ENCODE measurements at places on chromosomes 16 and 17. TPM values are rescaled to one million over a fixed set of nuclear protein-coding genes. Genes with fewer than 3 reads are reported as not detected.
A peak's percentile ranks its signal among the peaks of the same experiment; 100 is the strongest.

- DNase-seq = no peak
Observed at GRCh38 chr17:66190738-66191592, 968 bp downstream of the CEP112 start.

DNA sequence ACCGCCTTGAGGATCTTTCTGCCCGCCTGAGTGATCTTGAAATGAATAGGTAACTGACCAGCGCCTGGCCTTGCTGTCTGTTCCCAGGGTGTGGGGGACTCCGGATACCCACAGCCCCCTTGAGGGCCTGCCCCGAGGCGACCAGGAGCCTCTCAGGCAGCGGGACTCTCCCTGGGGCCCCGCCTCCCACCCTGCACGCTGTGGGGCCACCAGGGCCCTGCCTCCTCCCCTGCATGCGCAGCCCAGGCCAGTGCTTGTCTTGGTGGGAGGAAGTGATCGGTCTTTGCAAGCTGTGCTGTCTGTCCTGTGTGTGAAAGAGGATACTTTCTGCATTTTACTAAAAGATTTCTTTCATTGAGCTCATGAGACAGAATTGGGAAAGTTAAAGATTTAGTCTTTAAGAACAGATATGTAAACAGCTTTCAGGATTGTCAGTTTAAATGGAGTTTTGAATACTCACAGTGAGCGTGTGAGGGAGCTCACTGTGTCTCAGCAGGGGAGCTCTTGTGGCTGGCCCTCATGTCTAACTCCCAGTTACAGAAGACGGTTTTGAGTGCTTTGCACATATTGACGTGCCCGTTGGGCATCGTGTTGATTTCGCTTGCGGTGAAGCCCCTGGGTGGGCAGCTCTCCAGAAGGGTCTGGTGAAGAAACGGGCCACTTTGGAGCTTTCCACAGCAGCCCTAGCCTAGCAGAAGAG is 36.1 kb upstream of the CAPN15 start:
- no peak for DNase-seq

GRCh38 chr17:339193-340061 is 13.2 kb downstream of the RPH3AL start:
- DNase-seq = no peak

- DNase-seq = no peak
Observed at GRCh38 chr17:27089929-27090247, 204.0 kb upstream of the WSB1 start.

- DNase-seq = no peak
Observed at GRCh38 chr17:17975436-17975835, 2.8 kb downstream of the DRC3 start.

- DNase-seq = no peak
Observed at GRCh38 chr16:17303101-17303500, 167.7 kb downstream of the XYLT1 start.

- DNase-seq = no peak
Observed at GRCh38 chr17:148757-149156, 11.4 kb downstream of the SCGB1C2 start.

DNA sequence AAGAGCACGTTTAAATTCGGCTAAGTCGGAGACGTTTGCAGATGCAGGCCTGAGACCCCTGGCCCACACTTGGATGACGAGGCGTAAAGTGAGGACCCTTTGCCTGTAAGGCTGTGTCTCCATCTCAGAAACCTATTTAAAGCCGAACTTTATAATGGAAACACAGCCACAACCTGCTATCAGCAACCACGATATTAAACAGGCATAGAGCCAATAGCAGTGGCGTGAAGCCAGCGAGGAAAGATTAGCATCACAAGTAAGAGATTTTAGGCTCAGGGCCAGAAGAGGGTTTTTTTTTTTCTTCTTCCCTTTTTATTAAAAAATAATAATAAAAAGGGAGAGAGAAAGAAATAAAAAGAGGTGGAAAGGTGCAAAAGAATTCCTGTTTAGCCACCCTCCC is 111.3 kb upstream of the NOL11 start:
- DNase-seq = no peak

DNA sequence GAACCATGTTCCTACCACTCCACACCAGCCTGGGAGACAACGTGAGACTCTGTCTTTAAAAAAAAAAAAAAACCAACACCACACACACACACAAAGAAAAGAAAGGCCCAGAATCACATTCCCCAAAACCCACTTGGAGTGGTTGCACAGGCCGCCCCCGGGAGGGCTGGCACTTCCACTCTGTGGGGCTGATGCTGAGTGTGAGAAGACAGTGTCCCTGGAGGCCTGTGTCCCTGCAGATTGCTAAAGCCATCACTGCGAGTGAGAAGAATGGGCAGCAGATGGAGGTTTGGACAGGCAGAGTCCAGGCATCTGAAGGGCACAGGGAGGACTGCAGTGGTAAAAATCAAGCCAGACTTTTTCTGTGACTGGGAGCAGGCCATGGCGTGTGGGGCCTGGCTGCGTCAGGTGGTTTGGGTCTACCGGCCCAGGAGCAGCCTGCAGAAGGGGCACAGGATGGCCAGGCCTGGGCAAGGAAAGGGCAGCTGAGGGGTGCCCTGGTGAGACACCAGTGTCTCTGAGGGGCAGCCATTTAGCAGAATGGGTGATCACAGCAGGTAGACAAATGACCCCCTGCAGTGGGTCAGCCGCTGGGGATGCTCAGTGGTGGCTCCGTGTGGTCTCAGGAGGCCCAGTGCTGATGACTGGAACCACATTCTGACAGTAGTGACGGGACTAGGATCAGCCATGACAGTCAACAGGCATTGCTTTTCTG is 13.1 kb downstream of the CTRB2 start:
- DNase-seq = no peak

GRCh38 chr16:67091906-67092566 is 17.7 kb upstream of the PHAF1 start:
- DNase-seq = no peak

DNA sequence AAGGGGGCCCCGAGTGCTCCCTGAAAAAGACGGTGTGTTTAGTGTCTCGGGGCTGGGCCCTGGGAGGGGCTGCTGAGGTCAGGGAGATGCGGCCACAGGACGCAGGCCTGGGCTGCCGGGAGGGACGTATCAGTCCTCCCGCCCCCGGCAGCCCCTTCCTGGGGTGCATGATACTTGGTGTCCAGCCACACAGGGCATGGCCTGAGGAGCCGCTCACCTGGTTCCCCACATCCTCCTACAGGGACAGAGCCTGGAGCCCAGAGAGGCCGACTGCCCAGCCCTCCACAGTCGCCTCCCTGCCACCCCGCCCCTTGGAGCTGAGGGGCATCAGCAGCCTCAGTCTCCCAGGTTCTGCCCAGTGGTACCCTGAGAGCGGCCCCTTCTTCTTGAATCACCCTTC is 12.0 kb upstream of the DEF8 start:
- DNase-seq = no peak

DNA sequence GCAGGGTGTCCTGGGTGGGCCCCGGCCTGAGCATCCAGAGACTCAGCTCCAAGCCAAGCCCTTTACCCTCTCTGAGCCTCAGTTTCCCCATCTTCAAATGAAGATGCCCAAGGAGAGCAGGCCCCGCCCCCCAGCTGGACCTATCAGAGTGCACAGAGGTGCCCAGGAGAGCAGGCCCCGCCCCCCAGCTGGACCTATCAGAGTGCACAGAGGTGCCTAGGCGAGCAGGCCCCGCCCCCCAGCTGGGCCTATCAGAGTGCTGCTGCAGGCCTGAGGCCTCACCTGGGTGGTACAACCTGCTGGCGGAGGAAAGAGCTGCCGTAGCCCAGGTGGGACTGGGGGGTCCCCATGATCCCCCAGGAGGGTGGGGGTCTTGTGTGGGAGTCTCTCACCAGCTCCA is 3.4 kb upstream of the SSTR5 start:
- DNase-seq = no peak

GRCh38 chr17:6575596-6575988 is 19.2 kb upstream of the PITPNM3 start:
- no peak for DNase-seq

DNA sequence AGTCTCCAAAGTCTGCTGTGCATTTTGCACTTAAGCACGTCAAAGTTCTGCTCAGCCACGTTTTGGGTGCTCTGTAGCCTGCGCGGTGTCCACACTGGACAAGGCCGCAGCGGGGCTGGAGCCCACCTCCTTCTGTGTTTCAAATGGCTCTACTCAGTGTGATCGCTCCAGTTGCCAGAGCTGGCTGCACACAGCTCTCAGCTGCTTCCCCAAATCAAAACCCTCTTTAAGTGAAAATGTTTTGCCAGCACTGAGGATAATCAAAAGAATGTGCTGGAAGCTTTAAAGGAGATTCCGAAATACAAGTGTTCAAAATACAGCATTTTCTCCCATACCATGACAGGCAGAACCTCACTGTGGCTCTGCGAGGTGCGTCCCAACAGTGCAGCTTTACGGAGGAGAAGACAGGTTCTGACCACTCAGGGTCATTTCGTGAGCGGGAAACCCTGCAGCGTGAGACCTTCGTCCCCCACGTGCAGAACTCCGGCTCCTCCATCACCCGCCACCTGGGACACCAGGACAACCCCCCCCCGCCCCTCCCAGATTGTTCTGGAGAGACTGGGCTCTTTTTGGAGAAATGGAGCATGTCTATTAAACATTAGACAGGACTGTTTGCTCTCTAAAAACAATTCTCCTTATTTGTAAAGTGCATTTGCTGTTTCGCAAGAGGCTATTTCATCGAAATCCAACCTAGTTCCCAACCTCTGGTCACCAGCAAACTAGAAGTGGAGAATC is 16.6 kb downstream of the TBC1D16 start:
- DNase-seq = no peak

DNA sequence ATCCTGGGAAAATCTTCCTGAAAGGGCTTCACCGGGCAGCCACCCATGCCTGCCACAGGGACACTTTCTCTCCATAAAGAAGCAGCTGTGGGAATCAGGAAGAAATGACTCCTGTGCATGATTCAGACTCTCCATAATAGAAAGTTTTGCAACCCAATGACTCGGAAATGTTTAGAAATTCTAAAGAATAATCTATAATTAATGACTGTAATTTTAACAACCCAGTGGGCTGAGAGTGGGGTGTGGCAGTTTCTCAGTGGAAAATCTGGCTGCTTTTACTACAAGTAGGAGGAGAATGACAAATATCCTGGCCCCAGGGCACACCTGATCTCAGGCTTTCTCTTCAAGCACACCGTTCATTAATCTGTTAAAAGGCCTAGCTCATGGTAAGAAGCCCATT is 25.7 kb downstream of the IRF8 start:
- no peak for DNase-seq

GRCh38 chr17:66464921-66465320 is 162.5 kb downstream of the PRKCA start:
- DNase-seq = no peak

DNA sequence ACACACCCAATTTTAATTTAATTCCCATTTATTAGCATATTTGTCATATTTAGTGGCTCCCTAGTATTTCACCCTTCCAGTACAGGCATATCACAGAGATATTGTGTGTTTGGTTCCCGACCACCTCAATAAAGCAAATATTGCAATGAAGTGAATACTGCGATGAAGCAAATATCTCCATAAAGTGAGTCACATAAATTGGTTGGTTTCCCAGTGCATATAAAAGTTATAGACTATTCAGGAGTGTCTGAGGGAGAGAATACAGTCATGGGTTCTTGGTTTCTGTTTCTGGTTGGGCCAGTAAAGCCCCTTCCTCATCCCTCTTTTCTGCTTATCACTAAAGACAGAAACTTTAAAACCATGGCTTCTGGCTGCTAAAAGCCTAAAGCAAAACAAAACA is 295.4 kb upstream of the AXIN2 start:
- DNase-seq = no peak

DNA sequence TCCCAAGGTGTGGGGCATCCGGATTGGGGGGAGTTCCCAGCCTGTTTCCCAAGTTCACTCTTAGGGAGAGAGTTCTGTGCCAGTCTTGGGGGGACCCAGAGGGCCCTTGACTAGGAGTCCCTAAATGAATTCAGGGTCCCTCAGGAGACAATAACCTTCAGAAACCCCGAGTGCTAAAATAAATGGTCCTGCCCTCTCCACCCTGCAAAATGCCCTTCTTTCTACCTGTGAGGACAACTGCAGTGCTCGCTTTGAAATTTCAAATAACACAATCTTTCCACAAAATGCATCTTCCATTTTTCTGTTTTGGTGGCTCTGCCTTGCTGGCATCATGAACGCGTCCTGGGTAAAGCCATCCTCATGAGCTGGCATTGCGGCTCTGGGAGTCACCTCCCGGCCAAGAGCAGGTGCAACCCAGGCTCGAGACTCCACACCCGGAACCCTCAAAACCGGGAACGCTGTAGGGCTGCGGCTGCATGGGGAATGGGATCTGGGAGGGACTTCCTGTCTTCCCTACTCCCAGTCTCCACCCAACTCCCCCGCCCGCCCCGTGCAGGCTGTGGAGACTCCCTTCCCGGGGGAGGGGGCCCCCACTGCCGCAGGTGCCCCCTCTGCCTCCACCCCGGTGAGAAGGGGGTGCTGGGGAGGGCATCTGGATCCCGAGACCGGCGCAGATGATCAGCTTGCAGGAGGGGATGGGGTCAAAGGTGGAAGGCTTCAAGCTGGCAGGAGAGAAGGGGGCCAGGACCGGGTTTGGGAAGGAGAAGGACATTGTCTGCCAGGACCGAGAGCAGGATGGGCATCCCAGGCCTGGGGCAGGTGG is at the start of gene ZNF205:
ZNF205 (plus strand) TSS at position 529 of the 823 bp plus-strand sequence. CDS start 845 bp downstream, outside the sequence.
- DNase-seq = peak; percentile 90

GRCh38 chr17:17018021-17018441 is 24.2 kb upstream of the MPRIP start:
- no peak for DNase-seq

DNA sequence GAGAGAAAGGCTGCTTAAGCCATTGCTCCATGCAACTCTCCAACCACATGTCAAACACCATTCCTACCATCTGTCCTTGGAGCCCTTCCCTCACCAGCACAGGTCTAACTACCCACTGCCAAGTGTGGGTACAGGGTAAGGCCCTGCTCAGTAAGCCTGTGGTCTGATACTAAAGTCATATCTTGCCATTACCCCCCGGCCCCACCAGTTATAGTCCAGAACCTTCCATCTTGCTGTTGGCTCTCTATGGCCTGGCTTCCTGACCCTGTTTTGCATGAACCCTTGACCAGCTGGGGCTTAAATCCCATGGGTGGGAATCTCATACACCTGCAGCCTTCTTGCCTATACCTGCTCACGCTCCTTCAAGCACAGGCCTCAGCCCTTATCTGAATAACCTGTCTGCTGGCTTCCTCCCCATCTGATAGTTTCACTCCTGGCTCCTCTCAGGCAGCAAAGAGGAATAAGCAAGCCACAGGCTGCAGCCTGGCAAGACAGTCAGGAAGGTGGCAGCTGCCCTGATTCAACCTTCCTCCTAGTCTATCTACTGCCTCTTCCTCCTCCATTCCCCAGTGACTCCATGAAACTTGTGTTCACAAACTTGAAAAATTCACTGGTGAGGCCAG is 64.1 kb downstream of the ZFHX3 start:
- no peak for DNase-seq

The PDE6G gene
- total RNA-seq = not detected

The G6PC1 gene
- not detected for total RNA-seq

The AKTIP gene
- total RNA-seq = 43.2 TPM

The VTN gene
- total RNA-seq = 0.41 TPM

The GPR139 gene
- 2.4 TPM for total RNA-seq

The KRT33A gene
- total RNA-seq = not detected

The EME1 gene
- 1.2 TPM for total RNA-seq

The EEF2K gene
- total RNA-seq = 9.8 TPM

The ABCA5 gene
- 49.3 TPM for total RNA-seq

The CDC6 gene
- total RNA-seq = 2.4 TPM

The CCL17 gene
- not detected for total RNA-seq

The SLC13A2 gene
- total RNA-seq = not detected

Data from frontal cortex (tissue), 4 donors.